ENCODE measurements at places on chromosomes 7 and 10. TPM values are rescaled to one million over a fixed set of nuclear protein-coding genes. Genes with fewer than 3 reads are reported as not detected.

Gene ZNF3
- total RNA-seq, result 28.4 TPM

Gene NOD1
- 6.0 TPM for total RNA-seq

Gene SLC18A2
- total RNA-seq, result not detected

Gene STEAP1B
- 4.2 TPM for total RNA-seq

Gene MACC1
- not detected for total RNA-seq

Gene OPN1SW
- total RNA-seq, result not detected

Gene TEX47
- not detected for total RNA-seq

Gene UBE2D1
- 12.7 TPM for total RNA-seq

Gene HOXA7
- total RNA-seq, result not detected

Gene CHAT
- total RNA-seq, result not detected

Gene MRC1
- not detected for total RNA-seq

Gene PIP
- not detected for total RNA-seq

Gene TRIM50
- total RNA-seq, result not detected

Gene PNLIPRP1
- total RNA-seq, result not detected

Gene FASTK
- total RNA-seq, result 94.0 TPM

Gene UTF1
- total RNA-seq, result not detected

Gene PON1
- total RNA-seq, result not detected

Gene MMP21
- not detected for total RNA-seq

Gene GPER1
- total RNA-seq, result 5.7 TPM

Gene AKR1D1
- not detected for total RNA-seq

Gene POU6F2
- 0.40 TPM for total RNA-seq

Gene ABCC2
- 0.69 TPM for total RNA-seq
